ENCODE measurements at places on chromosomes 7 and 10. TPM values are rescaled to one million over a fixed set of nuclear protein-coding genes. Genes with fewer than 3 reads are reported as not detected.

The CASP7 gene
- 12.9 TPM for polyA plus RNA-seq

The FAM24B gene
- polyA plus RNA-seq = not detected

The LGI1 gene
- 0.28 TPM for polyA plus RNA-seq

The TET1 gene
- polyA plus RNA-seq = 0.33 TPM

The PLEKHS1 gene
- polyA plus RNA-seq = not detected

The PNLIPRP3 gene
- not detected for polyA plus RNA-seq

The PIK3CG gene
- 0.38 TPM for polyA plus RNA-seq

The DPYSL4 gene
- polyA plus RNA-seq = 0.28 TPM

The EIF5AL1 gene
- polyA plus RNA-seq = 2.1 TPM

The CARD11 gene
- polyA plus RNA-seq = 0.44 TPM
